Cardiac fibroblast (primary cell): ENCODE measurements at places on chromosomes 6 and 20.
A peak's percentile ranks its signal among the peaks of the same experiment; 100 is the strongest.

GRCh38 chr20:48465271-48465670, 362.5 kb downstream of the PREX1 start:
- no peak for DNase-seq

- DNase-seq: no peak
Observed at GRCh38 chr6:84848960-84849359, 84.6 kb upstream of the TBX18 start.

- no peak for DNase-seq
Observed at GRCh38 chr20:41299899-41300298, 17.6 kb downstream of the ZHX3 start.

GRCh38 chr20:3728354-3728753, 4.1 kb upstream of the HSPA12B start:
- DNase-seq: no peak

- DNase-seq: no peak
Observed at GRCh38 chr6:1892716-1893115, 283.0 kb downstream of the FOXC1 start.

GRCh38 chr6:152669895-152670294, 27.8 kb upstream of the MYCT1 start:
- DNase-seq: peak; percentile 55

DNA sequence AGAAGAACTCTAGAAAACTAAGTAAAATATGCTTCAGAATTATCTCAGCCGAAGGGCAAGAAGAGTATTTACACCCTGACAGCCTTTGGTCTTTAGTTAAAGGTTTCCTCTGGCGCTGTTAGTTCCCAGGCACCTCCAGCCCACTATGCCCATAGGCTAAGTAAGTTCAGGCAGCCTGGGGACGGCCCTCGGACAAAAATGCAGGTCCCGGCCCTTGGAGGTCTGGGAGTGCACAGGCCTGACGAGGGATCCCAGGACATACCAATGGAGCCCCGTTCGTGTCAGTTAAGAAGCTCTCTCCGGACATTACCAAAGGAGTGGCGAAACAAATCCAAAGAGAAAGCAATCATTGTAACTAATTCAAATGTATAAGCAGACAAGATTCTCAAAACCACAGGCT, 311.8 kb downstream of the CD83 start:
- no peak for DNase-seq

- no peak for DNase-seq
Observed at GRCh38 chr6:79042799-79043126, 35.3 kb downstream of the PHIP start.

GRCh38 chr6:152119831-152120230, 312.3 kb downstream of the ESR1 start:
- no peak for DNase-seq

GRCh38 chr6:157821342-157822033, 1.6 kb upstream of the SNX9 start:
- peak; percentile 14 for DNase-seq

- DNase-seq: peak; percentile 76
Observed at GRCh38 chr6:105424175-105424783, 21.4 kb upstream of the PREP start.

GRCh38 chr6:163352011-163352685, 62.4 kb upstream of the QKI start:
- DNase-seq: no peak

- no peak for DNase-seq
Observed at GRCh38 chr20:19009081-19009688, 195.6 kb downstream of the SCP2D1 start.

DNA sequence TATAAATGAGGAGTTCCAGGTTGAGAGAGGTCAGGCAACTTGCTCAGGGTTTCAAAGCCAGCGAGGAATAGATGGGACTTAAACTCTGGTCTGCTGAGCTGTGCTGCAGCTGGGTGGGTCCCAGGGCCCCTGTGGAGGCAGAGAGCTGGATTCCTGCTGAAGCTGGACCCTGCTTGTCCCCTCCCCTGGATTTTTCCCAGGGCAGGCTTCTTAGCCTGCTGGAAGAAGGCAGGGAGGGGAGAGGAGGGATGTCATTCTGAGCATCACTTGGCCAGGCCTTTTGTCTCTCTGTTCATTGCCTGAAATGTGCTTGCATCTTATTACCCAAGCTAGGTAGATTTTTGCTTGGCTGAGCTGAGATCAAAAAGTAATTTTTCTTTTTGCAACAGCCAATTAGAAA, 133.7 kb downstream of the DHX35 start:
- DNase-seq: no peak

GRCh38 chr6:108576709-108577108, 16.0 kb downstream of the FOXO3 start:
- DNase-seq: peak; percentile 56

GRCh38 chr6:168411130-168411529, 29.9 kb upstream of the SMOC2 start:
- DNase-seq: no peak

GRCh38 chr6:37966801-37967200, 147.3 kb downstream of the ZFAND3 start:
- no peak for DNase-seq

GRCh38 chr20:44683263-44684046, 31.7 kb upstream of the CCN5 start:
- peak; percentile 53 for DNase-seq

- no peak for DNase-seq
Observed at GRCh38 chr6:34955442-34955841, 66.4 kb downstream of the ANKS1A start.

GRCh38 chr6:141878686-141879085, 254.0 kb upstream of the GJE1 start:
- DNase-seq: no peak

DNA sequence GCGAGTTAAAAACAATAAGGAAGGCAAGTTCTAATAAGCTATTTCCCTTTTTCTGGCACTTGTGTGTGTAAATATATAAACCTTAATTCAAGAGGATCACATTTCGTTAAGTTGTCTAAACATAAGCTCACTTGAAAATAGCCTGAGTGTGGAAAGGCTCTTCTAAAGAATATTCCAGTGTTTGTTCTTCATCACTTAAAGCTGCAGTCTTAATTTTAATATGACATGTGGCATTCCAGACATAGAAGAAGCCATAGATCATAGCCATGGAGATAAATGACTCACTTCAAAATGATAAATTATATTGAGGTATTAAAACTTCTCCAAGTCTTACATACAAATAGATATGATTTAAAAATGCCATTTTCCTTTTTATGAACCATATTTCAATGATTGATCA, 42.1 kb downstream of the IYD start:
- peak; percentile 43 for DNase-seq

DNA sequence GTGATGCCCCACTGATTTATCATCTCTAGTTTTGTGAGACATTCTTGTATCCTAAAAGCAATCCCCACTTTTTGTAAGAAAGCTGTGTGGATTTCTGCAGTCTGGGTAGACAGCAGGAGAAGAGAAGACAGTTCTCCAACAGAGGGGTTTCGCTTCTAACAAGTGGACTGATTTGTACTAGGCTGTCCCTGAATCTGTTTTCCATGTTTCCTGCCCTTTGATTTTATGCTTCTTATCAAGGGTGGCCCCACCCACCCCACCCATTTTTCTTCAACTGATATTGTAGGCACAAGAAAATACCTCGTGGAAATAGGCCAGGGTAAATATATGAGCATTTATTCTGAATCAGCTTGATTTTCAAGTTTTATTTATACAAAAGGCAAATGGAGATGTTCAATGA, 25.7 kb upstream of the JAG1 start:
- DNase-seq: no peak

GRCh38 chr6:5238336-5238735, 22.4 kb downstream of the LYRM4 start:
- DNase-seq: no peak

GRCh38 chr20:40493071-40493470, 196.0 kb downstream of the MAFB start:
- peak; percentile 71 for DNase-seq

GRCh38 chr6:64034291-64034690, 398.7 kb downstream of the PHF3 start:
- DNase-seq: no peak
